ENCODE measurements at places on chromosomes 4 and X. TPM values are rescaled to one million over a fixed set of nuclear protein-coding genes. Genes with fewer than 3 reads are reported as not detected.
A peak's percentile ranks its signal among the peaks of the same experiment; 100 is the strongest.

Gene DMD
- total RNA-seq = 8.4 TPM

Gene EMCN
- total RNA-seq = not detected

Gene MXRA5
- total RNA-seq = not detected

Gene ARHGAP24
- not detected for total RNA-seq

Gene SYNPO2
- 1.0 TPM for total RNA-seq

Gene GALNTL6
- not detected for total RNA-seq

DNA sequence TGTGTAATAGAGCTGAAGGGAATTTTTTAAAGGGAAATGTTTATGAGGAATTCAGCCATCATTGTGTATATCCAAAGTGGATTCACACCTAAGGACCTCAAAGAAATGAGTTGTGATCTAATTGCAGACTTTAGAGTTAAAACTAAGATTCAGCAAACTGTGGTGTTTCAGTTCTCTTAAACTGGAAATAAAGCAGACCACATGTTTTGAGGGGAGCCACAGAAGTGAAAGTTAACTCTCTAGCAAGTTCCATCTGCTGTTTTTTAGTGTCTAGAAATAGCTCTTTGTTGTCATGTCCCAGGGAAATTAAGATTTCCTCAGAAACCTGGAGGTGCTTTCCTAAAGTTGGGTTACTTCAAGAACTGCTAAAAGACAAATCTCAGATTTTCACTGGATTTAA is 97.3 kb upstream of the DDX3X start:
- no peak overlapping the region for H3K27ac ChIP-seq
- peaks cover 19% of the 10 kb centered on the region for H3K36me3 ChIP-seq
- DNase-seq = no peak

- peak overlapping the region; percentile 87 for H3K27ac ChIP-seq
- H3K4me3 ChIP-seq = peak overlapping the region; percentile 84
- H3K27me3 ChIP-seq = no peaks in the 10 kb centered on the region
Observed at GRCh38 chr4:107989162-107989536, 540 bp upstream of the HADH start.

DNA sequence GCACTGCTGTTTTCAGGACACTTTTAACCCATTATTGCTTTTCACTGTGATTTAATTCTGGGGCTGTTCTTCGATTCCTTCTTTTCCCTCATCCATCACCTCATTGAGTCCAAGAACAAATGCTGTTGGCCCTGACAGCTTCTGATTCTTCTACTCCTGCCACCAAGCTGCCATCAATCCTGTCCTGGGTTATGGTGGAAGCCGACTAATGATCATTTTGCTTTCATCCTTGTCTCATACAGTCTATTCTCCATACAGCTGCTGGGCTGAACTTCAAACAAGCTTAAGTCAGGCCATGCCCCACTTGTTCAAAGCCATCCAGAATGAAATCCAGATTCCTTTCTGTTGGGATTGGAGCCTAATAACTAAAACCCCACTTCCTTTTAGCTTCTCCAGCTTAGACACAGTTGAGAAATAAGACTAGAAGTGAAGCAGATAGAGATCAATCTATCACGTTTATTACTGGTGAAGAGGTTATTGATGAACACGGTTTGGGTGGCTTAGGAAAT is 161.9 kb downstream of the STK32B start:
- no peaks in the 10 kb centered on the region for H3K36me3 ChIP-seq
- no peaks in the 10 kb centered on the region for H3K4me1 ChIP-seq
- H3K4me3 ChIP-seq = no peak overlapping the region

- H3K36me3 ChIP-seq = no peaks in the 10 kb centered on the region
- no peak overlapping the region for H3K27ac ChIP-seq
- no peak for DNase-seq
Observed at GRCh38 chr4:132923516-132923915, 225.6 kb upstream of the PCDH10 start.

- H3K27ac ChIP-seq = no peak overlapping the region
- H3K36me3 ChIP-seq = no peaks in the 10 kb centered on the region
- peaks cover 4% of the 10 kb centered on the region for H3K4me1 ChIP-seq
- peaks cover 59% of the 10 kb centered on the region for H3K27me3 ChIP-seq
- DNase-seq = no peak
Observed at GRCh38 chrX:10159145-10159468, 2.3 kb downstream of the CLCN4 start.

GRCh38 chr4:158025131-158025530 is 147.7 kb downstream of the GASK1B start:
- H3K4me3 ChIP-seq = no peak overlapping the region
- H3K4me1 ChIP-seq = no peaks in the 10 kb centered on the region
- H3K27ac ChIP-seq = no peak overlapping the region
- DNase-seq = no peak
- H3K36me3 ChIP-seq = no peaks in the 10 kb centered on the region

DNA sequence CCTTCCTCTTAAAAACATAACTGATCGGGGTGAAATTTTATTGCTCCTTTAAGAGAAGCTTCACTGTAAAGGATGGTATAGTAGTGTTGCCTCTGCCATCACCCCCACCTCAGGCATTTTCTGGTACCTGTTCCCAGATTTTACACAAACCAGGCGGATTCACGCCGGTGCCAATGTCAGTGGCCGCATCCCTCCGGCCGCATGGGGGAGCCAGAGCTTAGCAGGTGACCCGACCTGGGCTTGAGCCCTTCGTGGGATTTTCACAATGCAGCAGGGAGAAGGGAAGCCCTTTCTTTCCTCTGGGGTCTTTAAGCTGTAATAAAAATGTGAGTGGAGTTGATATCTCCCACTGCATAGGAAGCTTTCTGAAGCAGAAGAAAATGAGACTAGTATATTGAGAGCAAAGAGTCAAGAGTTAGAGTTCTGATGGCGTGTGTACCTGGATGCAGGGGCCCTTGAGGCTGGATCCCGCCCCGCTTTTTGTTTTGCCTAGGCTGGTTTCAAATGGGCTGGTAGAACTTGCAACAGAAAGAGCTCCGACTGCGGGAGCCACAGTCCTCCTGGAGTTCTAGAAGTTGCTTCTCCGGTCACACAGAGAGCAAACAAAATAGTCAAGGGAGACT is 59.4 kb downstream of the POLR2B start:
- H3K4me3 ChIP-seq = no peak overlapping the region
- no peaks in the 10 kb centered on the region for H3K36me3 ChIP-seq
- DNase-seq = peak; percentile 44
- H3K4me1 ChIP-seq = peaks cover 1% of the 10 kb centered on the region
- H3K27ac ChIP-seq = no peak overlapping the region
- peaks cover 11% of the 10 kb centered on the region for H3K27me3 ChIP-seq

DNA sequence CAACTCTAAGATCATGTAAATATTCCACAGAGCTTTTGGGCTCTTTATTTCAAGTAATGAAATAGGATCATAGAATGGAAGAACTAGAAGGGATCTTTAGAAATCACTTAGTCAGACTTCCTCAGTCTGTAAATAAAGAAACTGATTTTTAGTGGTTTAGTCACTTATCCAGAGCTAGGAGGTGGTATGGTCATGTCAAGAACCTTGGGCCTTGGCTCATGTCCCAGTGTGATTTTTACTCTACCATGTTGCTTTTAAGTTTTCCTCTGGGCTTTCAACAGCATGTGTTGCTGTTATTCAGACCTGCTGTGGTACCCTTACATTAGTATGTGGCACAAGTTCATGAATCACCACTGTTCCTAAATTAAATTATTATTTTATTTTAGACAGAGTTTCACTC is 184.9 kb downstream of the FRAS1 start:
- peaks cover 5% of the 10 kb centered on the region for H3K27me3 ChIP-seq
- H3K27ac ChIP-seq = no peak overlapping the region
- DNase-seq = no peak
- H3K36me3 ChIP-seq = no peaks in the 10 kb centered on the region
- no peaks in the 10 kb centered on the region for H3K4me1 ChIP-seq

DNA sequence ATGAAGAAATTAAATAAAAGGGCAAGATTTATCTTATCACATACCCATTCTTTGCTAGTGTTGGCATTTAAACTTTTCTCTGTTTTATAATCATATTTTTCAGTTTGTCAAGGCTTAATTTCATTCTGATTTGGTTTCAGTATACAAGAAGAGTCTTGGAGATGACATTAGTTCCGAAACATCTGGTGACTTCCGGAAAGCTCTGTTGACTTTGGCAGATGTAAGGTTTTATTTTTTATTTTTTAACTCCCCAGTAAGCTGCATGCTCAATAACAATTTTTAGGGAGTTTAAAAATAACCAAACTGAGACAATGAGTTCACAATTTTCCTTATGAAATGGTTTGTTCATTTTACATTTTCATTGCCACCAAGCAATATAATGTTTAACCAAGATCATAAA is 39.8 kb downstream of the ANXA3 start:
- no peak overlapping the region for H3K4me3 ChIP-seq
- no peak overlapping the region for H3K27ac ChIP-seq
- H3K36me3 ChIP-seq = no peaks in the 10 kb centered on the region
- peaks cover 24% of the 10 kb centered on the region for H3K27me3 ChIP-seq
- no peaks in the 10 kb centered on the region for H3K4me1 ChIP-seq

- H3K27ac ChIP-seq = no peak overlapping the region
- H3K4me1 ChIP-seq = no peaks in the 10 kb centered on the region
- H3K36me3 ChIP-seq = no peaks in the 10 kb centered on the region
- no peaks in the 10 kb centered on the region for H3K27me3 ChIP-seq
- no peak overlapping the region for H3K4me3 ChIP-seq
- DNase-seq = no peak
Observed at GRCh38 chrX:8105531-8105930, 65.5 kb downstream of the VCX2 start.

DNA sequence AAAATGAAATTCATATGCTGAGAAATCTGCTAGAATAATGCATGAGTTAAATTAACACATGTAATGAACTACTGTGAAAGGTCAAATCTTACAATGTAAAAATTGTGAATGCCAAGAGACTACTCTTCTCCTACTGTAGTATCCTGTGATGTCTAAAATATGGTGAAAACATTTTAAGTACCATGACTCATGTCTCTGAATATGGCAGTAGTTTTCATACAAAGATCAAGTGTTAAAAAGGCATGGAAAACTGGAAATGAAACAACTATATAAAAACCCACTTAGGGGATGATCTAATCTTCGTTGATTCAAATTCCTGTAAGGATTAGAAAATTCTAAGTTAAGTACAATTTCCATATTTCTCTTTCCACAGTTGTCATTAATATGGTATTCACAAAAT is 221.3 kb downstream of the PPP3CA start:
- no peak overlapping the region for H3K27ac ChIP-seq
- peaks cover 20% of the 10 kb centered on the region for H3K36me3 ChIP-seq
- peaks cover 7% of the 10 kb centered on the region for H3K4me1 ChIP-seq
- no peak overlapping the region for H3K4me3 ChIP-seq
- no peak for DNase-seq

- no peaks in the 10 kb centered on the region for H3K4me1 ChIP-seq
- H3K4me3 ChIP-seq = no peak overlapping the region
Observed at GRCh38 chr4:105634402-105635080, 73.9 kb downstream of the INTS12 start.

DNA sequence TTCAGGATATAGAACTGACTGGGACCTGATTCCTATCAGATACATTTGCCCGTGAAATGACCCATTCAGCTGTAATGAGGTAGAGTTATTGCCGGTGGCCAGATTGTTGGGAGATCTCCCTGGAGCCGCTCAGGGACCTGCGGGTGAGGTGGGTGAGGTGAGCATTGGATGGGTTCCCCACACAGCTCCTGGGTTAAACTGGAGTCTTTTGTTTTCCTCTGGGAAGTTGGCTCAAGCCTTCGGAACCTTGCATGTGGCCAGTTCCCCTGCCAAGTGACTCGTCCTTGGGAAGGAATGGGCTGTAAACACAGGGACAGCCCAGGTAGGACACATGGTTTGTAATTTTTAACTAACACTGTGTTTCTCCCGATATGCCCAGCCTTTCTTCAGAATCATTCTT is 31.6 kb upstream of the KIT start:
- H3K27ac ChIP-seq = no peak overlapping the region
- no peaks in the 10 kb centered on the region for H3K4me1 ChIP-seq
- no peaks in the 10 kb centered on the region for H3K36me3 ChIP-seq
- H3K27me3 ChIP-seq = no peaks in the 10 kb centered on the region

DNA sequence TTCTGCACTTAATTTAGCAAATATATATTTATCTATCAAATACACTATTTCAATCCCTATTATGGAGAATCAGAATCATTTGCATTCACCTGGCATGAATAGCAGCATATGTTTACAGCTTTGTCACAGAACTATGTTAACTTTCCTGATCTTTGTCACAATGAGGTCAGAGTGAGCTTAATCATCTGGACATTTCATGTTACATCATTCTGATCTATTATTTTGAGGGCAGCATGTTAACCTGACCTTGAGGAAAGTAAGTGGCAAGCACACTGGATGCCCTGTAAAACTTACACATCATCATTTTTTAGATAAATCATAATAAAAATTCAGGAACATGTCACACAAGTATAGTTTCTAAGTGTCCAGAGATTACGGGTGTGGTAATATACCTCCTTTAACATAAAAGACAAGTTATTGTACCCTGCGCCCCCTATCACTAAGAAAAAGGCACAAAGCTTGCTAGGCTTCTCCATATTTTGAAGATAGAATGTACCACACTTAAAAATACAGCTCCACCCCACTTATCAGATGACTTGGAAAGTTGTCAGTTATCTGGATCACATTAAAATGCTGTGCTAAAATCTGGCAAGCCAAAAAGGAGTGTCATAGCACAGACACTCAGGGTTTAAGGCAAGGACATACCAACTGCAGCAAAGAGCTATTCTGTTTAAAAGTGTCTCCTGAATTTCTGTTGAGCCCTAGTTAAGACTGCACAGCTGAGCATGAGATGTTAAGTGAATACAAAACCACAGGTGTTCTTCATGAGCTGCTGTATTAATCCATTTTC is 182.7 kb upstream of the FAT4 start:
- no peak for DNase-seq
- no peaks in the 10 kb centered on the region for H3K36me3 ChIP-seq
- no peaks in the 10 kb centered on the region for H3K4me1 ChIP-seq
- no peaks in the 10 kb centered on the region for H3K27me3 ChIP-seq

DNA sequence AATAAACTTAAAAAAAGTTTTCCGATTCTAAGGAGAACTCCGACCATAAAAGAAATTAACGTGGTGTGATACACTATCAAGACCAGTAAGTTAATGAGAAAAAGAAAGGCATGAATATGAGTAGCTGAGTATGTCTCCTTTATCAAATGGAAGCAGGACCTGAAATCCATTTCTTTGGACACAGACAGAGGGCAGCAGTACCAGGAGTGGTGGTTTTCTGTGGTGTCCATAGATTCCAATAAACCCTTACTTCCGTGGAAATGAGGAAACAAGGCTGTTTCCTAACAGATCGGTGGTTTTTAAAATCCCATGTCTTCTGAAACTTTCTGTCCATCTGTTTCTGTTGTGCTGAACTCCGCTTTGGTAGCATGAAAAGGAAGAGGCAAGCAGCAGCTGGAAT is 128.5 kb upstream of the TSPAN5 start:
- no peaks in the 10 kb centered on the region for H3K4me1 ChIP-seq
- H3K36me3 ChIP-seq = peaks cover 3% of the 10 kb centered on the region
- H3K27me3 ChIP-seq = no peaks in the 10 kb centered on the region
- H3K27ac ChIP-seq = no peak overlapping the region
- no peak for DNase-seq

- no peaks in the 10 kb centered on the region for H3K4me1 ChIP-seq
- H3K27me3 ChIP-seq = no peaks in the 10 kb centered on the region
- H3K27ac ChIP-seq = no peak overlapping the region
- no peak overlapping the region for H3K4me3 ChIP-seq
- no peaks in the 10 kb centered on the region for H3K36me3 ChIP-seq
- DNase-seq = no peak
Observed at GRCh38 chrX:44303119-44303518, 40.4 kb downstream of the EFHC2 start.

GRCh38 chrX:131792356-131792749 is 230.7 kb upstream of the STK26 start:
- DNase-seq = no peak
- H3K27ac ChIP-seq = no peak overlapping the region
- no peak overlapping the region for H3K4me3 ChIP-seq
- no peaks in the 10 kb centered on the region for H3K4me1 ChIP-seq
- no peaks in the 10 kb centered on the region for H3K27me3 ChIP-seq

All from activated CD8-positive, alpha-beta memory T cell treated with anti-CD3 and anti-CD28 coated beads, Interleukin-2, amount 10 ng/mL, durations not matched to agents 7 days and 5 days (primary cell).